ENCODE measurements at places on chromosomes 7 and 10. TPM values are rescaled to one million over a fixed set of nuclear protein-coding genes. Genes with fewer than 3 reads are reported as not detected.
A peak's percentile ranks its signal among the peaks of the same experiment; 100 is the strongest.

- H3K4me3 ChIP-seq = no peak overlapping the region
These were observed 181.0 kb upstream of the RNF32 start for GRCh38 chr7:156459582-156459981.

DNA sequence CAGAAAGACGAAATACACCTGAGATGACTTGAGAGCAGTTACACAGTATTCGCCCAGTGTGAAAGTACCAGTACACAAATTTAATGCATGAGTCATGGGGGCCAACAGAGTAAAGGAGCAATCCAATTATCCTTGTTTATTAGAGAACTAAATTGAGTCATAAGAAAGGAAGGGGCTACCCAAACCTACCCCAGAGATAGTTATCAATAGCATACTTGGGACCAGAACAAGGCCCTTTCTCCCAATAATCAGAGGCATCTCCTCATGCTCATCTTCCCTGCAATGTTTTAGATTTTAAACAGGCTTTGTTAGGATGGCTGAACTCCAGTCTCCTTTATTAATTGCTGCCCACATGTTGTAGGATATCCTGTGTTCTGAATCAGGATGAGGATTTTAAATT lies 239.7 kb upstream of the LRGUK start:
- DNase-seq = peak; percentile 17
- H3K4me1 ChIP-seq = peaks cover 6% of the 10 kb centered on the region
- H3K27ac ChIP-seq = no peak overlapping the region
- no peak overlapping the region for H3K4me3 ChIP-seq
- no peaks in the 10 kb centered on the region for H3K36me3 ChIP-seq

DNA sequence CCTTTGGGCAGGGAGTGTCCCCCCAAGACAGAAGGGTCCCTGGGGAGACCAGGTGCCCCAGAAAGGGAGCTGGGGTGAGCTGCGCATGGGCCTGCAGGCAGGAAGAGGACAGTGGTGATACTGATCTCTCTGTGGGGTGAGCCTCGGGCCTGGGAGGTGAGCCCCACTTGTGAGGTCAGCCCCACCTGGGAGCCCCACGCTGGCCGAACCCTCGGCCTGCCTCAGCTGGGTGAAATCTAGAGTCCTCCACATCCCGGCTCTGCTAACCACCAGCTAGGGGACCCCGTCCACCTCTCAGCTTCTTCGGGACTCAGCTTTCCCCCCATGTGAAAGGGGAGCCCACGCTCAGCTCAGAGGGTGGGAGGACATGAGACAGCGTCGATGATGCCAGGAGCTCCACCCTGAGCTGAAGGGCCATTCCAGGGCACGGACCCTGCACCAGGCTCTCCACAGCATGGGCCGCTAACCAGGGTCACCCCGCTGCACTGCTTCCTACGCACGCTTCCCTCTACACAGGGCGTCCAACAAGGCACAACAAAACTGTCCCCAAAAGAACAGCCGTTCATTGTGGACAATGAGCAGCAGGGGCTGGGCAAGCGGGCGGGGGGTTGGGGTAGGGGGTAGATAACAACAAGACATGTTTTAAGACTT lies 48.7 kb downstream of the CAMK2B start:
- H3K27me3 ChIP-seq = no peaks in the 10 kb centered on the region
- no peak overlapping the region for H3K27ac ChIP-seq
- no peaks in the 10 kb centered on the region for H3K36me3 ChIP-seq
- DNase-seq = no peak

GRCh38 chr10:21195252-21195651 lies 298.1 kb upstream of the NEBL start:
- no peaks in the 10 kb centered on the region for H3K27me3 ChIP-seq
- no peaks in the 10 kb centered on the region for H3K36me3 ChIP-seq
- H3K4me3 ChIP-seq = no peak overlapping the region
- DNase-seq = no peak

GRCh38 chr7:112940314-112940732 lies 146.3 kb downstream of the GPR85 start:
- peak overlapping the region; percentile 82 for H3K27ac ChIP-seq
- H3K27me3 ChIP-seq = no peaks in the 10 kb centered on the region
- H3K4me3 ChIP-seq = peak overlapping the region; percentile 86
- peaks cover 39% of the 10 kb centered on the region for H3K4me1 ChIP-seq
- no peaks in the 10 kb centered on the region for H3K36me3 ChIP-seq

DNA sequence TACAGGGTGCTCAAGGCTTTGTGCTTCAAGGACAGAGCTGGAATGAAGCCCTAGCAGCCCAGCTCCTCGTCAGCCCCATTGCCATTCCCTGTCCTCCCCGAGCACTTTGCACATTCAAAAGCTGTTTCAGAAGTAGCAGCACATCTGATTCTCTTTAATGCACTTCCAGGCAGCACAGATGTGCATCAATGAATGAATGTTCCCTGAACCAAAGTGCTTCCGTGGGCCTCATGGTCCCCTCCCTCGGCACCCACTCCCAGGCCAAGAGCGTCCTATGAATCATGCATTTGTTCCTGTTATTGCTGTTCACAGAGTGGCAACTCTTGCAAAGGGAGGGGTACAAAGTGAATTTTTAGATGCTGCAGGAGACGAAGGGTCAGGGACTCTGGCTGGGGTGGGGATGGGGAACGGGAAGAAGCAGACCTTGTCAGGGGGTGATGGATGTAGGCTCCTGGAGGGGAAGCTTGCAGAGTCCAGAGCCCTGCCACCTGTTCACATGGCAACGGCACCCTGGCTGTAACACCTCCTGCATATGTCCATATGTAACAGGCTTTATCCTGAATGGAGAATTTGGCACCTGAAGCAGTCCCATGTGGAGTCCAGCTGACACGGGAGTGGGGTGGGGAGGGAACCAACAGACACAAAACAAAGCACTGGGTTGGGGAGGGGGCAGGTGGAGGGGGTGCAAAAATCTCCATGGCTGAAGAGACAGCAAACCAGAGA lies 62.2 kb upstream of the BAIAP2L1 start:
- H3K27ac ChIP-seq = no peak overlapping the region
- H3K36me3 ChIP-seq = no peaks in the 10 kb centered on the region
- H3K27me3 ChIP-seq = peaks cover 15% of the 10 kb centered on the region
- no peak overlapping the region for H3K4me3 ChIP-seq
- DNase-seq = no peak

DNA sequence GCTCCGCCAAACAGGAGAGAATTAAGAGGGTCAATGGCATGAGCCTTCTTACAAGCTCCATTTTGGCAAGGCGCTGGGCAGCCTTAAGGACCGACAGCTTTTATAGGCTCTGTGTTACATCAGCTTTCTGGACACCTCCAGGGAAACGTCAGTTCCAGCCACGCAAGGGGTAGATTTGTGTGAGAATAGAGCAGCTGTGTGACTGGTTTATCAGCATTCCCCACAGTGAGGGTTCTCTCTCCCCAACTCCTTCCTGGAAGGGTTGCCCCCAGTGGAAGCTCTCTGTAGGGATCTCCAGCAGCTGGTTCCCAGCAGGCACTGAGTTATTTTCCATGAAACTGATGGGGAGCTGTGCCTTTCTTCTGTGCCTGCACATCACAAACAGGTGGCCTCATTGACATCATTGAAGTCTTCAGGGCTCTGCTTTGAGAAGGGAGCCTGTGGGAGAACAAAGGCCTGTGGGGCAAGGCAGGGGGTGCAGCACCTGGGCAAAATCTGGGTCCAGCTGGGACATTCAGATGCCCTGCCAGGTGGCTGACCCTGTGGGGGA lies at the start of gene CUZD1:
Gene CUZD1, minus strand, starts transcription at position 75 of the 550 bp plus-strand sequence. Its CDS starts 14 bp downstream, at position 61.
- H3K27me3 ChIP-seq = no peaks in the 10 kb centered on the region
- DNase-seq = no peak
- peaks cover 6% of the 10 kb centered on the region for H3K4me1 ChIP-seq
- no peak within 1 kb of the TSS for H3K27ac ChIP-seq
- no peak within 1 kb of the TSS for H3K4me3 ChIP-seq
- no peaks in the 10 kb centered on the region for H3K36me3 ChIP-seq

DNA sequence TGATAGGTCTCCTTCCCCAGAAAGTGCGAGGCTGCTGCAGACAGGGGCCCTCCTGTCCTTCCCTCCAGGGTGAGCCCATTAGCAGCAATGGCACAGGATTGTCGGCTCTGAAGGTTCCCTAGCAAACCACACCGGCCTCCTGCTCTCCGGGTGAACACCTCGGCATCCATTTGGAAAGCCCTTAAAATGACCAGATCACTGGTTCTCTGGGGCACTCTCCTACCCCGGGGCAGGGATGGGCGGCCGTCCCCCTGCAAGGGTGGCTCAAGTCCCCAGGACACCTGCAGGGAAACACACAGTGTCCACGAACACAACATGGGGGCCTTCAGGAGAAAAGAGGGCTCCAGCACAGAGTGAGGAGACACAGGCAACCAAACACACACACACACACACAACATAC lies 459.1 kb downstream of the PTPRN2 start:
- H3K27me3 ChIP-seq = no peaks in the 10 kb centered on the region
- no peaks in the 10 kb centered on the region for H3K36me3 ChIP-seq
- DNase-seq = no peak
- H3K4me1 ChIP-seq = no peaks in the 10 kb centered on the region
- no peak overlapping the region for H3K27ac ChIP-seq
- H3K4me3 ChIP-seq = no peak overlapping the region

- H3K27ac ChIP-seq = peak overlapping the region; percentile 10
- peaks cover 22% of the 10 kb centered on the region for H3K4me1 ChIP-seq
- no peak overlapping the region for H3K4me3 ChIP-seq
- H3K27me3 ChIP-seq = 0 out of 2 replicates have a peak, but pooled peaks cover 7% of the 10 kb centered on the region
- peak; percentile 88 for DNase-seq
These were observed 90.8 kb downstream of the CHN2 start for GRCh38 chr7:29285444-29285793.

DNA sequence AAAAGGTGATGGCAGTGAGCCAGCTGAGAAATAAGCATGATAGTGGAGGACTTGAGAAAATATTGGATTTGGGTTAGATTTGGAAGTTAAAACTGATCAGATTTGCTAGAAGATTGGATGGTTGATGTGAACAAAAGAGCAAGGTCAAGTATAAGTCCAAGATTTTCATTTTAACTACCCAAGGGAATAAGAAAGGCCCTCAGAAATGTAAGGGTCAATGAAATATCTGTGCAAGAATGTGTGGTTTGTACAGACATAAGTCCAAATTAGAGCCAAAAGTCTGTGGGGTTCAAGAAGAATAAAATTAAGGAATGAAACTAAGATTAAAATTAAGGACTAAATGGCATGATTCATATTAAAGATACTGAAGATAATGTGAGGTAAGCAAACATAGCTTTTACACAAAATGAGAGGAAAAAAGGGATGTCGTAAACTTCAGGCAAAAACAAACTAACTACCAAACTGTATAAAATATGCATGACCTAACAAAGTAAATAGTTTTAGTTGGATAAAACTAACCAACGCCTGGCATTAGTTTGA lies 78.4 kb upstream of the CACNA2D1 start:
- peaks cover 26% of the 10 kb centered on the region for H3K27me3 ChIP-seq
- H3K4me1 ChIP-seq = no peaks in the 10 kb centered on the region
- no peak overlapping the region for H3K4me3 ChIP-seq
- H3K27ac ChIP-seq = no peak overlapping the region
- no peaks in the 10 kb centered on the region for H3K36me3 ChIP-seq
- DNase-seq = no peak

GRCh38 chr7:143283381-143283780 lies 1.4 kb upstream of the TMEM139 start:
- H3K4me3 ChIP-seq = no peak overlapping the region

- no peak for DNase-seq
- no peaks in the 10 kb centered on the region for H3K36me3 ChIP-seq
- peaks cover 10% of the 10 kb centered on the region for H3K4me1 ChIP-seq
These were observed 51.0 kb downstream of the ARL5B start for GRCh38 chr10:18710201-18710653.

GRCh38 chr10:30396698-30397097 lies 37.3 kb upstream of the MAP3K8 start:
- no peaks in the 10 kb centered on the region for H3K4me1 ChIP-seq
- H3K27me3 ChIP-seq = peaks cover 20% of the 10 kb centered on the region
- no peaks in the 10 kb centered on the region for H3K36me3 ChIP-seq
- H3K4me3 ChIP-seq = no peak overlapping the region

DNA sequence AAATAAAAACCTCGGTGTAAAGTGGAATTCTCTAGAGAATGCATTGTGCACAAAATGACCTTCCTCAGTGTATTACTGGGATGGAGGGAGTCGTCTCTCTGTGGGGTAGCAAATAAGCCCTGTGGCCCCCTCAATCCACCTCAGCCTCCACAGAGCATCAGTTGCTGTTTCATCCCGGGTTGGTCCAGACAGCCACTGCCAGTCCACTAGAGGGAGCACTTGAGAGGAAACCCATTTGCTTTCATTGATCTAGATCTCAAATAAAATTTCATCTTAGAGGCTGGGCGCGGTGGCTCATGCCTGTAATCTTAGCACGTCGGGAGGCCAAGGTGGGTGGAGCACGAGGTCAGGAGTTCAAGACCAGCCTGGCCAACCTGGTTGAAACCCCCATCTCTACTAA lies 1128.7 kb downstream of the CNTNAP2 start:
- H3K4me1 ChIP-seq = no peaks in the 10 kb centered on the region
- no peaks in the 10 kb centered on the region for H3K27me3 ChIP-seq
- H3K36me3 ChIP-seq = no peaks in the 10 kb centered on the region
- no peak overlapping the region for H3K4me3 ChIP-seq
- peak; percentile 33 for DNase-seq
- H3K27ac ChIP-seq = no peak overlapping the region

DNA sequence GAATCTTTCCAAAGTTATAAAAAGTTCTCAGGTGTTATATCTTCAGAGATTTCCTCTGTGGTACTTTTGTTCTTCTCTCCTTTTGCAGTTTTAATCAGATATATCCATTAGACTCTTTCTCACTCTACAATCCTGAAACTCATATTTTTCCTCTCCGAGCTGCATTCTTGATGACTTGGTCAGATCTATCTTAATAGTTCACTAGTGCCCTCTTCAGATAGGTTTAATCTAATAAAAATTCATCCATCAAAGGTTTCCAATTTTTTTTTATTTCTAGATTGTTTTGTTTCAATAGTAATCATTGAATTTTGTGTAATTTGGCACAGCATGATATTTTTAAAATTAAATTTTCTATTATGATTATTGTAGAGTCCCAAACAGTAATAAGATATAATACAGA lies 21.8 kb upstream of the DGKB start:
- peak; percentile 59 for DNase-seq
- H3K27me3 ChIP-seq = no peaks in the 10 kb centered on the region
- no peaks in the 10 kb centered on the region for H3K36me3 ChIP-seq
- no peak overlapping the region for H3K27ac ChIP-seq
- H3K4me3 ChIP-seq = peak overlapping the region; percentile 40

GRCh38 chr10:124564881-124565280 lies 103.3 kb downstream of the LHPP start:
- H3K27ac ChIP-seq = no peak overlapping the region
- H3K4me1 ChIP-seq = peaks cover 7% of the 10 kb centered on the region
- no peak for DNase-seq

- no peak overlapping the region for H3K27ac ChIP-seq
- peak overlapping the region; percentile 70 for H3K4me3 ChIP-seq
- no peaks in the 10 kb centered on the region for H3K27me3 ChIP-seq
- H3K4me1 ChIP-seq = peaks cover 30% of the 10 kb centered on the region
These were observed 296.1 kb upstream of the SEMA3A start for GRCh38 chr7:84490661-84491060.

PRSS37 gene
- total RNA-seq = not detected

NANOS1 gene
- under 0.01 TPM for total RNA-seq

ASAH2 gene
- not detected for total RNA-seq

SLC13A1 gene
- not detected for total RNA-seq

CALML5 gene
- not detected for total RNA-seq

ITIH5 gene
- not detected for total RNA-seq

SEMA3E gene
- total RNA-seq = 1.6 TPM

Measured in GM23248 (cell line).